ENCODE measurements at places on chromosomes 1 and 21.

DNA sequence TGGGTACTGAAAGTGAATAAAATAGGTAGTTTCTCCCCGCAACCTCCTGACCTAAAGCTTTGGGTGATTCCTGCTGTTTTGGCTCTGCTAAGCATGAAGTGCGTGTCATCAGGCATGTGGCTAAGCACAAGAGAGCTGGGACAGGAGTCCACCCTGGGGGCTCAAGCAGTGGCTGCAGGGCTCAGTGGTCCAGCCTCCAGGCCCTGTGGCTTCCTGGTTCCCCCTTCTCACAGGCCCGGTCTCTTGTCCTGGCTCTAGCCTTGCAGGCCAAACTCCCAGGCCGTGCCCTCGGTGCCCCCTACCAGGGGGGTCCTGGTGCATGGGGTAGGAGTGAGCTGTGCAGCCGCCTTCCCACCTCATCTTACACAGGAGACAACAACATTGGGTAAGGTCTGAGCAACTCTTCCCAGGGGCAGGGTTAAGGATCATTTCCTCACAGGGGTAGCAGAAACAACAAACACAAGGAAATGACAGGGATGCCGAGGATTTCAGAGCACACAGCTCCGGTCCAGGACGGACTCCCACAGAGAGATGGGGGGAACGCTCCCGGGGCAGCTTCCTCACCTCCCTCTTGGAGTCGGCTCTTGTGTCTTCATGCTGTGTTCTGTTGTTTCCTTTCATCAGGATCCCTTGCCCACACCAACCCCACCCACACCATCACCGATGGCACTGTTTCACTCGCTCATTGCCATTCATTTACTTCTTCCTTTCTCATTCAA is 19.8 kb upstream of the SLC2A1 start:
- DNase-seq = no peak

- DNase-seq = no peak
These were observed 156.3 kb downstream of the DISP1 start for GRCh38 chr1:222971146-222971545.

- no peak for DNase-seq
These were observed 12.4 kb upstream of the GBP3 start for GRCh38 chr1:89035080-89035479.

GRCh38 chr1:2407991-2408275 is 4.4 kb downstream of the PEX10 start:
- no peak for DNase-seq

- no peak for DNase-seq
These were observed 58.6 kb upstream of the CD34 start for GRCh38 chr1:207969528-207969927.

Data from fibroblast of skin of left quadriceps (primary cell).